ENCODE measurements at places on chromosomes 16 and 17. TPM values are rescaled to one million over a fixed set of nuclear protein-coding genes. Genes with fewer than 3 reads are reported as not detected.

Gene CTF1
- 4.3 TPM for polyA plus RNA-seq

Gene KRT33B
- not detected for polyA plus RNA-seq

Gene CEP295NL
- polyA plus RNA-seq: 0.13 TPM

Gene NOS2
- not detected for polyA plus RNA-seq

Gene HOXB7
- 24.2 TPM for polyA plus RNA-seq

Gene RPL27
- polyA plus RNA-seq: 2,467 TPM

Gene ST6GALNAC1
- 0.25 TPM for polyA plus RNA-seq

Gene RSPRY1
- polyA plus RNA-seq: 23.6 TPM

DNA sequence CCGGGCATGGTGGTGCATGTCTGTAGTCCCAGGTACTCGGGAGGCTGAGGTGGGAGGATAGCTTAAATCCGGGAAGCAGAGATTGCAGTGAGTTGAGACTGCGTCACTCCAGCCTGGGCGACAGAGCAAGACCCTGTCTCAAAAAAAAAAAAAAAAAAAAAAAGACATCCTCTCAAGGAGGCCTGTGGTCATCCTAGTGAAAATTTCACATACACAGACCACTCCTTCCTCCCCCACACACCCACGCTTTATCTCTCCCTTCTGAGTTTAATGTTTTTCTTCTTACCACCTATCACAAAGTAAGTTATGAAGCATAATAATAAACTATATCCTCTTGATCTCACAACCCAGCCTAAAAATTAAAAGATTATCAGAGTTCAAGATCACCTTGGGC, 1.3 kb upstream of the NOL11 start:
- H3K27ac ChIP-seq: no peak overlapping the region
- H3K4me3 ChIP-seq: no peak overlapping the region
- DNase-seq: no peak
- H3K27me3 ChIP-seq: no peaks in the 10 kb centered on the region

DNA sequence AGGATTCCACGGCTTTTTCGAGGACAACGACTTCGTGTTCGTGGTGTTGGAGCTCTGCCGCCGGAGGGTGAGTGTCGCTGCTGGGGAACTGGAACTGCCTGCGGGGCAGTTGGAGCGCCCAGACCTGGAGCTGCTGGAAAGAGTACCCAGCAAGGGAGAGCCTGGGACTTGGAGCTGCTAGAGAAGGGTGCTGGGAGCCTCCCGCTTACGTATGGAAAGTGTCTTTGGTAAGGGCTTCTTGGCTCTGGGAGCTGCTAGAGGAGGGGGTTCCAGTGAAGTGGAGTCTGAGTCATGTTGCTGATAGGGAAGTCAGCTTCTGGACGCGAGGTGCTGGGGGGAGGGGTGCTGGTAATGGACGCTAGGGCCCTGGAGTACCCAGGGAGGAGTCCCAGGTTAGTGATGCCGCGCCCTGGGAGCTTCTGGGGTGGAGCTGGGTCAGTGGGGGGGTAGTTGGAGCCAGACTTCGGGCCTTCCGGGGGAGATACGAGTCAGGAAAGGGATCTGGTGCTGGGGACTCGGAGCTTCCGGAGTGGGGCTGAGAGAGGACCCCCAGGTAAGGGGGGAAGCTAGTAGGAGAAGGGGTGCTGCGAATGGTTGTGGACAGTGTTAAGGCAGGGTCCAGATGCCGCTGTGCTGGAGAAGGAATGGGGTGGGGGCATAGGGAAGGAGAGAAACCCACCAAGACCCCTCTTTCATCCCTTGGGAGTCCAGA, 741 bp downstream of the PLK1 start:
- H3K27ac ChIP-seq: peak overlapping the region; percentile 4
- H3K27me3 ChIP-seq: no peaks in the 10 kb centered on the region
- H3K4me3 ChIP-seq: peak overlapping the region; percentile 68
- peaks cover 27% of the 10 kb centered on the region for H3K4me1 ChIP-seq

DNA sequence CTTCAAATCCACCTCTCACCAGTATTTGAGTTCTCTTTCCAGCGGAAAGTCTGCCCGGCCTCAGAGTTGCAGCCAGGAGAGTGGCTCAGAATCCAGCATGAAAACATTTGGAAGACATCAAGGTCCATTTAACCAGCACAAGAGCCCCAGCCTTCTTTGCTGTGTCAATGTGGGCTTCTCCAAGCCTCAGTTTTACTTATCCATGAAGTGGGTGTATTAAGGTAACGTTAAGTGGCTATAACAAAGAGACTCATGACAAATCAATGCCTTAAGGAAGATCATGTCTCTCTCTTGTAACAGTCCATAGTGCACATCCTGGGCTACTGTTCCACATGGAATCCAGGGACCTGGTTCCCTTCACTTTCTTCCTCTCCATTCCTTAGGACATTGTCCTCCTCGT, 959 bp upstream of the SPPL2C start:
- H3K4me1 ChIP-seq: no peaks in the 10 kb centered on the region
- DNase-seq: no peak
- H3K36me3 ChIP-seq: no peaks in the 10 kb centered on the region
- H3K27ac ChIP-seq: no peak overlapping the region

DNA sequence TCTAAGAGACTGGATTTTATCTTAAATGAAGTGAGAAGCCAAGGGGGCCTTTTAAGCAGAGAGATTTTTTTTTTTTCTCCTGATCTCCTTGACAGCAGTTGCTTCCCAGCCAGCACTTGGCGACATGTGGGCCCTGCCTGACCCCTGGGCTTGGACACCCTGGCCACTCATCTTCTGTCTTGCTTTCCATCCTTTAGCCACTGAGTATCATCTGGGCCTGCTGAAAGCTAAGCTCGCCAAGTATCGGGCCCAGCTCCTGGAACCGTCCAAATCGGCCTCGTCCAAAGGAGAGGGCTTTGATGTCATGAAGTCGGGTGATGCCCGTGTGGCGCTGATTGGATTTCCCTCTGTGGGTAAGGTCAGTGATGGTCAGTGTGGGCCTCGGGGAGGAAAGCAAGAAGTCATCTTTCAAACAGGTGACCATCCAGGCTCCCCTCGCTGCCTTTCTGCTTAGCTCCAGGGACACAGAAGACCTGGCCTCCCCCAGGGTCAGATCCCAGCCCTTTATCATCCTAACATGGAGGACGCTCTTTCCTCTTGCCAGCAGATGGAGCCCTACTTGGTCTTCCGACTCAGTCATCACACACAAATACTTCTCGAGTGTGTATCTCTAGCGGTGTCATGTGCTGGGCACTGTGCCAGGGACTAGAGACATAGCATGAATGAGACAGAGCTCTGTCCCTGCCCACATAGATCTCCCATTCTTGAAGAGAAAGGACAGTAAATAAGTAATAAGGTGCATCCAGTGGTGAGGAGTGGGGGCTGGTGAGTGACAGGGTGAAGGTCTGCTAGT, 6.1 kb downstream of the DRG2 start:
- peak; percentile 50 for DNase-seq
- peaks cover 23% of the 10 kb centered on the region for H3K36me3 ChIP-seq
- H3K27me3 ChIP-seq: no peaks in the 10 kb centered on the region
- no peak overlapping the region for H3K4me3 ChIP-seq

DNA sequence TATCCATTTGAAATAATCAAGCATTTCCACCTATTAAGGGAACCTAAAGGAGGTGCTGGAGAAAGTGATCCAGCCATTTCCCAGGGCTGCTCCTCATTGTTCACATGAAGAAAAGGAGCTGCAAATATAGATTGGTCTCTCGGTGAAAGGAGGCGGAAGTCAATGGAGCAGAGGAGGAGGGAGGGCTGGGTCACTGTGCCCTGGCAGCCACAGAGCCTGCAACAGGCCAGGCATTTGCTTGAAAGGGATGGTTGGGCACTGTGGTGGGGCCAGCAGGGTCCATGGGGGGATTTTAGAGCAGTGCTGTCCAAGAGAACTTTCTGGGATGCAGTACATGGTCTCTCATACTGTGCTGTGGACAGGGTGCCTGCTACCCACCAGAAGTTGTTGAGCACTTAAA, 173.2 kb downstream of the CYLD start:
- H3K36me3 ChIP-seq: no peaks in the 10 kb centered on the region
- H3K4me3 ChIP-seq: no peak overlapping the region
- no peak overlapping the region for H3K27ac ChIP-seq

GRCh38 chr17:32319548-32319905, 22.4 kb downstream of the C17orf75 start:
- peaks cover 5% of the 10 kb centered on the region for H3K27me3 ChIP-seq
- H3K4me3 ChIP-seq: no peak overlapping the region
- H3K36me3 ChIP-seq: no peaks in the 10 kb centered on the region

- H3K36me3 ChIP-seq: no peaks in the 10 kb centered on the region
- peaks cover 41% of the 10 kb centered on the region for H3K27me3 ChIP-seq
- DNase-seq: peak; percentile 34
- H3K4me1 ChIP-seq: peaks cover 11% of the 10 kb centered on the region
- H3K27ac ChIP-seq: no peak within 1 kb of the TSS
These were observed at the start of gene MMP28 for GRCh38 chr17:35795007-35795870. TSS of gene MMP28 (minus strand) at chr17:35795641. CDS start at chr17:35795377, 264 bp downstream.

- H3K27me3 ChIP-seq: no peaks in the 10 kb centered on the region
- no peak overlapping the region for H3K27ac ChIP-seq
- peaks cover 37% of the 10 kb centered on the region for H3K4me1 ChIP-seq
- H3K36me3 ChIP-seq: peaks cover 40% of the 10 kb centered on the region
These were observed 3.4 kb upstream of the LPCAT2 start for GRCh38 chr16:55505333-55506015.

Data from endothelial cell of umbilical vein (primary cell).